H7 (cell line): ENCODE measurements at places on chromosomes 16 and 17.

DNA sequence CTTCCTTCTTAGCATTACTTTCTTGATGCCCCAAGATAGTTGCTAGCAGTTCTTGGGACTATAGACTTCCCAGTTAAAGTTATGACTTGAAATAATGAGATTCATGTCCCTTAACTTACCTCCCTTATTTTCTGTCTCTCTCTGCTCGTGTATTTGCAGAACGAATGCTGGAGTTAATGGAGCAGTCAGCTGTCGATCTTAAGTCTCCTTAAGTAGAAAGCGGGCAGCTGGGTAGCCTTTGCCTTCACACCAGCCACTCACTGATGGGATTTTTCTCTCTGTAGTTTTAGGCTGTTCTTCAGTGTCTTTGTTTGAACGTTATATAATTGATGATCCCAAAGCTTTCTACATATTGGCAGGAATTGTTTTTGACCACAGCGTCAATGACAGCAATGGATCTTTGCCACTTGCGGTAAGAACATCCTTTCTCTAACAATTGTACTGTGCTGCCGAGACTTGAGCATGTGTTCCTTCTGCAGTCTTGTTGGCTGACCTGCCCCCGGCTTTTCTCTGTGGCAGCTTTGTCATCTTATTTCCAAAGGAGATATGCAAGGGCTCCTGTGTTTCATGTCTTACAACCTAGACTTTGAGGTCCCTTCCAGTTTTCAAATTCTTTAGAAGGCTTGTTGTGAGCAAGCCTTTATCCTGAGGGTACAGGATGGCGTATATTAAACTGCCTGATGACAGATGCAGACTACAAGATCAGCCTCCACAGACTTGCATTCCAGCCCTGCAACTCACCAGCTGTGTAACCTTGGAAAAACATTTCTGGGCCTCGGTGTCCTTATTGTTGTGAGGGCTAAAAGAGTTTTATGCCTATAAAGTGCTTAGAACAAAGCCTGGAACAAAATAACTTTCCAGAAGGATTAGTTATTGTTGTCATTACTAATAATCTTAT is 25.1 kb upstream of the ABCA3 start:
- DNase-seq = no peak

- no peak for DNase-seq
Observed at GRCh38 chr17:29433541-29433940, 43.4 kb downstream of the TAOK1 start.

DNA sequence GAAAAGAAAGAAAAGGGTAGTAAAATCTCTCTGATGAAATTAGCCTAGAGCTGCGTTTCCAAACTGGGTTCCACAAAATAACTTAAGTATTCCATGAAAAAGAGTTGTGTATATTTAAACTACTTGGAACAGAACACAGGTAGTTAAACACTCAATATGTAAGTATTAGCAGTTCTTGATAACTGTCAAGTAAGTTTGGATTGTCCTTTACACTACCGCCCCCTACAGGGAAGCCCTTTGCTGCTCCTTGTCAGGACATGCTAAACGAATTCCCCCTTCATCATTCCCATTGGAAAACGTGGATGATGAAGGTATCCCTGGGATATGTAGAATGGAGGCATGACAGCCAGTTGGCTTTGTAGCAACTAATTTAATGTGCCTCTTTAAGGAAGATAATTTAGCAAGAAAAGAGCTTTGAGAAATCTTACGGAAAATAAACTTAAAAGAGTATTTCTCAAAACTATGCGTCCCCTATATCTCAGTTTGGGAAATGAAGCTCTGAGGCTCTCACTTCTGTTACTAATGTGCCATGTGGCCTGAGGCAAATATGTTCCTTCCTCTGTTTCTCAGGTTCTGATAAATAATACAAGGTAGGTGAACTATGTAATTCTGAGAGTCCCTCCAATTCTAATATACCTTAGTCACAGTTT is 18.8 kb downstream of the NCBP3 start:
- DNase-seq = peak; percentile 82

DNA sequence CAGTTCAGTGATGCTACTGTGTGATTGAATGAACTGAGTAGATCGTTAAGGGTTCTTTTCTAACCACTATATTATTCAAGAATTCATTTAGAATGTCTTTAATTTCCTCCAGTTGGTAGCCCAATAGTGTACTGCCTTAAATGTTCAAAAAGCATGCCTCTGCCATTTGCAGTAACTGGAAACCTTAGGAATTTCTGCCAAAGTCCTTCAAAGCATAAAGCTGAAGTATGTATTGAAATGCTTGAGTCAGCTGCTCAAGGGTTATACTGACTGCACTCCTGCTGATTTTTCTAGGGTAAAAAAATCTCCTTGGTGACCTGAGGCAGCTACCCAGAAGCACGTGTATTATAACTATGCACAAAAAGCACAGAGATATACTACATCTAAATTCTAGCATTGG is 56.5 kb downstream of the SNTB2 start:
- no peak for DNase-seq

DNA sequence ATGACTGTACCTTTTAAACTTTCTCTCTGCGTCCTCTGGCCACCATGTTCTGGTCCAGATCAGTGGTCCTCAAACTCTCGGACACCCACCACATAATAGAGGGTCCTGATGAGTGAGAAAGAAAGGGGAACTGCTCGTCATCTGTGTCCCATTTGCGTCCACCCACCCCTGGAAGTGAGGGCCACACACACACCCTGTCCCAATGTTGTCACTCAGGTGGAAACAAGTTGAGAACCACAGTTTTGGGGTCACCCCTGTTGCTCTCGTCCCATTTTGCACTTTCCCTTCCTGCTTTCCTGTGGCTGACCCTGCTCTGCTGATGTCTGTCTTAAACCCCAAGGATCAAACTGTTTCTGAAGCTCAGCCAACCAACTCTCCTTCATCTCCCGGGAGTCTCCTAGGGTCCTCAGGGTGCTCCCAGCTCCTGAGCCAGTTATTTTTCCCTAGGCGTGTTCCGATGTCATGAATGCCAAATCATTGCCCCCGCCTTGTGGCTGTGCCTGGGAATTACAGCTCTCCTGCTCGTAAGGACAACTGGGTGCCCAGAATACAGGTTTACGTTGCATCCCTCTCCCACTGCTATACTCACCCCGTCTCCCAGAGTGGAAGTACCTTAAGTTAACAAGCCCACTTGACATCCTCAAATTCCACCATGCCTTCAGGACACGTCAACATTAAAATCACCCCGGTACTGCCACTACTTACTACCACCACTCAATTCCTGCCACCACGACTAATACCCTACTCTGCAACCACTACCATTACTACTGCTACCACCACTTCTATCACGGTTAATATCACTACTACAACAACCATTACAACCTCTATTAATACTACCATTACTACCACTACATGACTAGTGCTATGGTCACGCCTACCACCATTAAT is 26.0 kb upstream of the HNF1B start:
- DNase-seq = peak; percentile 66

GRCh38 chr16:1539720-1540555 is 6.5 kb downstream of the TMEM204 start:
- DNase-seq = peak; percentile 61

GRCh38 chr16:81581107-81581506 is 136.5 kb downstream of the CMIP start:
- no peak for DNase-seq
